ENCODE measurements at places on chromosomes 3 and 15.
A peak's percentile ranks its signal among the peaks of the same experiment; 100 is the strongest.

DNA sequence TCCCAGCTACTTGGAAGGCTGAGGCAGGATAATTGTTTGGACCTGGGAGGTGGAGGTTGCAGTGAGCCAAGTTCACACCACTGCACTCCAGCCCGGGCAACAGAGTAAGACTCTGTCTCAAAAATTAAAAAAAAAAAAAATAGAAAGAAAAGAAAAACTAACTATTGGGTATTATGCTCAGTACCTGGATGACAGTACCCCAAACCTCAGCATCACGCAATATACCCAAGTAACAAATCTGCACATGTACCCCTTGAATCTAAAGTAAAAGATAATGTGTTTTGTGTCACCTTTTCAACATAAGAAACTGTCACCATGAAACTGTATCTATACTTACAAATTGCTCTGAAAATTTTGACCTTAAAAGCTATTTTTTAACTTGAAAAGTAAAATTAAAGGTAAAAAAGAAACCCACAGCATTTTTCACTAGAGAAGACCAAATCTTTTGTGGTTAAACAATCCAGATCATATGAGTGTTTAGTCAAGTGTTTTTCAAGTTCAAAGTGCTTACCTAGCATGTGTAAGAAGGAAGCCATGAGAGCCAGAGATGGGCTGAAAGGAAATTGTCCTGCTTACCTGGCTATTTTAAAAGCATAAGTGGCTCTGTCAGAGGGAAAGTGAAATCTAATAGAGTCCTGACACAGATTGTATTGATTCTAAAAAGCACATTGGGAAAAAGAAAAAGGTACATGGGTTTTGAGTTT, 50.5 kb downstream of the MYO1E start:
- no peak for DNase-seq

DNA sequence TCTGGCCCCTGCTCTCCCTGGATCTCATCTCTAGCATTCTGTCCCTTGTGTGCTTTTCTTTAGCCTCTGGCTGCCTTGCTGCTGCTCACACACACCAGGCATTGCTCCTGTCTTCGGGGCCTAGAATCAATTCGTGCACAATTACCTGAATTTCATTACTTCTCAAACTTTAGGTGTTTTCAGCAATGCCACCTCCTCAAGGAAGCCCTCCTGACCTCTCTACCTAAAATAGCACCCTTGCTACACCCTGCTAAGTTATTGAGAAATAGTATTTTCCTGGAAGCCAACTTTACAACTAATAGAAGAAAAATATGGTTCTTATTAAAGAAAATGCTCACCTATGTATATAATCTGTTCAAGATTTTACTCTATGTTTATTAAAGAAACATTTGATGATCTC, 40.4 kb downstream of the CP start:
- DNase-seq: no peak

DNA sequence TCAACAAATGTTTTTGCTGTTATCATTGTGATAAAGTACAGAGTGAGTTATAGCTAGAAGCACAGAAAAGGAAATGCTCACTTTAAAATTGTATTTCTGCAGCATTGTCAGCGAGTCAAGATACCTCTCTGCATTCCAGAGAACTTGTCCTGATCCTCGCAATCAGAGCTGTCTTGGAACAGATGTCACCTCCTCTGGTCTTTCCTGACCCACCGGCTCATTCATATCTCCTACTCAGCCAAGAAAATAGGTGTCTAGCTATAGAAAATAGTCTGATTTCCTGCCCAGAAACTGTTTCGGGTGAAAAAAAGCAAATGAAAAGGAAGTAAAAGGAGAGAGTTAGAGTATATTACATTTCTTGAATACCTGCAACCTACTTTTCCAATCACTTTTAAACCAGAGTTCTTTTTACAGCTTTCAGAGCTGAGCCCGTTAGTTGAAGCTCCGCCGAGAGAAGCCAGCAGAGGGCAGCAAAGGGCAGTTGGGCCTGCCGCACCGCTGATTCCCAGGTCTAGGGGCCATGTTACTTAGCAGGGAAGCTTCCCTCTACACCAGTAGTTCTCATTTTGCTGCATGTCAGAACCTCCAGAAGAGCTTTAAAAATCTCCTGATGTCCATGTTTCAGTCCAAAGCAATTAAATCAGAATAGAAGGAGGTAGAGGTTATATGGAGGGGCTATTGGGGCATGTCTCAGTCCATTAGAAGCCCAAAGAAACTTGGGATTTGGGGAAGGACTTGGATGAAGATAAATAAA, 185.7 kb upstream of the THRB start:
- DNase-seq: peak; percentile 85

DNA sequence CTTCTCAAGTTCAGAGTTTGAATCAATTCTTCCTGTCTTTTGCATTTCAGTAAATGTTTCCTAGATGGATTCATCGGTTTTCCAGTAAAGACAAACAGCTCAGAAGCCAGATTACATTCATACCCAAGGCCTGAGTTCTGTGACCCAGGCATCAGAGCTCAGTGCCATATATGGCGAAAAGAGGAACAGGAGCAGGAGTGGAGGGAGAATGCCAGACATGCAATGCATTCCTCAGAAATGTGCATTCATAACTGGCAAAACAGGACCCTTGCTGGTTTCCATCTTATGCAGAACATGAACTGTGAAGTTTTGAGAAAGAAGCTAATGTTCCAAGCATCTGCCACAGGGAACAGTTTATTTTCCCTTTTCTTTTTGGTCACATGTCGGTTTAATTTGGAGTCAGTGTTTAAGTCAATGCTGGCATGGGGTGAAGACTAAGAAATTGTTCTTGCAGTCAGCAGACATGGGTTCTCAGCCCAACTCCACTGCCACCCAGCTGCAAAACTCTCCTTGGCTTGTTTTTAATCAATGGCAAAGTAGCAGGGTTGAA, 116.5 kb downstream of the LPP start:
- DNase-seq: no peak

DNA sequence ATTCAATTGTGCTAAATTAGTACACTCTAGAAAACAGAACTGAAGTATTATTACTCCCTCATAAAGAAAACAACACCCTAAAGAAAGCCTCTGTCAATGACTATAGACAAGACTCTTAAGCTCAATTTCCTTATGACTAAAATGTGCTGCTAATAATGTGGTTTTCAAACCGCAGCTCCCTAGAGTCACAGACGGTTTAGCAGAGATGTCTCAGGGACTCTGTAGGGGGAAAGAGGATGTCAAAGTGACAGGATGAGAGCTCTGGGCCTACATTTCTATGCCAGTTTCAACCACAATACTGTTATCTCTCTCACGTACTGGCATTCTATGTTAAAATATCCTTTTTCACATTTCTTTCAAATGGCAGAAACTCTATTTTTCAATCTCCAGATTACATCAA, 37.6 kb upstream of the WDR49 start:
- no peak for DNase-seq

DNA sequence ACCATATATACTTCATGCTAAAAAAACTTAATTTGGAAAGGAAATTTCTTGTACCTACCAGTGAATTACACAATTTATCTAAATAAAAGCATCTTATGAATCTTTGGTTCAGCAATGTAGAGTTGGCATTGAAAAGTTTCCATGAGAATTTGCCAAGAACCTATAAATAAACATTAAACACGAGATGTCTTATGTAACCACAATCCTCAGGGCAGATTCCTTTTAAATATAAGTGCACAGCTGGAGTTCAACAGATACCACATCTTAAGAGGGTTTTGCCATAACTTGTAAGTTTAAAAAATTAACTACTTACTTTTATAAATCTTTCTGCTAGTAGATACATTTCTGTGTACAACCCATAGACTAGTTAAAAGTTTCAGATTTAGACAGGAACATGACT, 499.3 kb upstream of the ARRDC4 start:
- DNase-seq: no peak

- no peak for DNase-seq
Measured at GRCh38 chr3:114827495-114827894, 319.6 kb downstream of the ZBTB20 start.

DNA sequence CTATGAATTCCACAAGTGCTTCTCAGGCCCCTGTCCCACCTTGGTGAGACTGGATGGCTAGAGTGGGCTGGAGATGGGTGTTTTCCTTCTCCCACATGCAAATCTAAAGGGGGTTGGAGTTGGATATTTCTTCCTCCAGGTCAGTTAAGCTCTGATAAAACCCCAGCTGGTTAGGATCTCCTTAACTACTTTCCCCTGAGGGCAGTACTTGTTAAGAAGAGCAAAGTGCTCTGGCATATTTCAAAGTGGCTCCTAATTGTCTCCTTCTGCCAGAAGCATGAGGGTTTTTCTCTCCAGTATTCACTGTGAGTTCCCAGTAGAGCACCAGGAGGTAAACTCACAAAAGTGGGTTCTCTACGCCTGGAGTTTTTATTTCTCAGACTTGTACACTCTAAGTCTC, 31.4 kb downstream of the COL6A6 start:
- no peak for DNase-seq

DNA sequence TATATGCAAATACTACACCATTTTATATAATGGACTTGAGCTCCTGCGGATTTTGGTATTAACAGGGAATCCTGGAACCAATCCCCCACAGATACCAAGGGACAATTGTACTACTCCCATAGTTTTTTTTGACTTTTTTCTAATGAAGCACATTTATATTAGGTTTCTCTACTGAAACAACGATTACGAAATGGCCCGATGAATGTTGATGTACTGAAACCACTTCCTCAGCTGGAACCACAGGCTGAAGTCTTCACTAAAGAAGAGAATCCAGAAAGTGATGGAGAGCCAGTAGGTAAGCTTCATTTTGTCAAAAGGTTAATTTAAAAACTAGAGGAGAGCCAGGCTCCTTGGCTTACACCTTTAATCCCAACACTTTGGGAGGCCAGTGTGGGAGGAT, 121.5 kb upstream of the LRRFIP2 start:
- no peak for DNase-seq

- no peak for DNase-seq
Measured at GRCh38 chr3:130729154-130729553, 17.5 kb downstream of the PIK3R4 start.

GRCh38 chr3:123341871-123342630, 106.8 kb downstream of the ADCY5 start:
- DNase-seq: no peak

DNA sequence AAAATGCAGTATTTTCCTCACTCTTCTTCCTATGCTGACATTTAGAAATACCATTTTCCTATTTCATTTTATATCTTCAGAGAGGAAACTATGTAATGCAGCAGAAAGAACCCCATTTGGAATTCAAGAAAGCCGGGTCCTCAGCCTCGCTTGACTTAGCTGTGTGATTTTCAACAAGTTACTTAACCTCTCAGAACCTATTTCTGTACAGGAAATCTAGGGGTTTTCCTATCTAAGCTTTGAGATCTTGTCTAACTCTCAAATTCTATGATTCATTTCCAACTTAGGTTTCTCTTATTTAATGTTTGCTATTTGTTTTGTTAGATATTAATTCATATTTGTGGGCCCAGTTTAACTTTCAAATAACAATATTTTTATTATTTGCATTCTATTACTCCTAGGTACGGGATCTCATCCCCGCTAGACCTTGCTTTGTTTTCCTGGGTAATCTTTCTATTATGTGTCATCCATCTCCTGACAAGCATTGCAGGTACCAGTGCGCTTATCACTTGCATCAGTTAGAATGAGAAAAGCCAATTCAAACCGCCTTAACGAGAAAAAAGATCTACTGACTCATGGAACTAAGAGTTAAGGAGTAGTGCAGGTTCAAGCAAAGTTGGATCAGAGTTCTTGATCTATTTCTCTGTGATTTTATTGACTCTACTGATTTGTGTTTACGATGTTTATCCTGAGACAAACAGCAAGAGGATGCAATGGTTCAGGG, 70.6 kb upstream of the BHLHE40 start:
- no peak for DNase-seq

GRCh38 chr3:127889976-127890650, 24.9 kb upstream of the KBTBD12 start:
- DNase-seq: no peak

- no peak for DNase-seq
Measured at GRCh38 chr3:197352382-197352781, 54.0 kb upstream of the DLG1 start.

- DNase-seq: no peak
Measured at GRCh38 chr3:148790851-148791735, 36.5 kb upstream of the CPB1 start.

DNA sequence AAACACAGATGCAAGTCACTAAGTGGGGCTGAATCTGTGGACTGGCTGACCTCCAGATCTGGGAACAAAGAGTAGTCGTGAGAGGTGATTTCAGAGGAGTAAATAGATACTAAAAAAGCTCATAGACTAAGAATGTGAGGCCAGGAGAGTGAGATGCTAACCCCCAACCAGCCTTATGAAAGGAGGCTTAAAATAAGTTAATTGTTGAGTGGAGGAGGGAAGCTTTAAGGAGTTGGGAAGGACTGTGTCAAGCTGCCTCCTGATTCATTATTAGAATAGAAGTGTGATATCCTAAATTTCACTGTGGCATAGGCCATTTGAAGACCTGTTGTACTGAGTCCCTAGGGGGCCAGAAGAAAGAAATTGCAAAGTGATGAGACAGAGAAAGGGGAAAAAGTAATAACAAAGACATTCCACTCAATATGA, 107.6 kb downstream of the RBPMS2 start:
- no peak for DNase-seq

DNA sequence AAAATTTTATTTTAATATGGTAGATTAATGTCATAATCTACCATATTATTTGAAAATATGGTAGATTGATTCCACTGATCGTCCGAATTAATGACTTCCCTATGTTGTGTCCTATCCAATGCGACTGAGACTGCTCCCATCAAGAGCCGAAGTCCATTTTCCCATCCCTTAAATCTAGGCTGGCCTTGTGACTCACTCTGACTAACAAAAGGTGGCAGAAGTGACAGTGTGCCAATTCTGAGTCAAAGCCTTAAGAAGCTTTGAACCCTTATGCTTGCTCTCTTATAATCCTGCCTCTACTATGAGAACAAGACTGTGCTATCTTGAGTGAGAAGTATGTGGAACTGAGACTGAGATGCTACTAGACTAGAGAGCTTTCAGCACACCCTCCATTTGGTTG, 387.2 kb downstream of the ROBO1 start:
- DNase-seq: no peak

DNA sequence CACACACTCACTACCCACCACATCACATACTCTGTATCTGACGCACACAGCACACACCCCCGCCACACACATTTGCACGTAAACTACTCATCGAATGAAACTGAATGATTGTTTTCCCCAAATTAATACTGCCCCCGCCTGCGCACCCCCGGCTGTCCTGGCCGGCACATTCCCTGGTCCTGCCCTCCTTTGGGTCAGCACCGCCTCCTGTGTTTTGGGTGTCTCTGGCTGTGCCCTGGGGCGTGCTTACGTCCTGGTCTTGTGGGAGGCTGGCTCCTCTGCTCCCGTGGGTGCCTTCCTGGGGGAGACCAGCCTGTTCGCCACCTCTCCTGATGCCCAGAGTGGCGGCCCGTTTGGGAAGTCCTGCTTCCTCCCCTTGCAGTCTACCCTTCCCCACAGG, 30.2 kb downstream of the APBA2 start:
- no peak for DNase-seq

- no peak for DNase-seq
Measured at GRCh38 chr3:86046436-86047136, 944.4 kb downstream of the VGLL3 start.

Data from ecto neural progenitor cell (in vitro differentiated cells).